ENCODE measurements at places on chromosomes 13 and 19. TPM values are rescaled to one million over a fixed set of nuclear protein-coding genes. Genes with fewer than 3 reads are reported as not detected.

ZNF566 gene
- 8.7 TPM for total RNA-seq

CCNE1 gene
- total RNA-seq: 58.4 TPM

GJB2 gene
- total RNA-seq: 2.9 TPM

KLK15 gene
- total RNA-seq: not detected

KLK13 gene
- not detected for total RNA-seq

IQCN gene
- 3.2 TPM for total RNA-seq

KLK7 gene
- total RNA-seq: not detected

GNG8 gene
- 18.6 TPM for total RNA-seq

- no peak overlapping the region for H3K27ac ChIP-seq
- H3K4me3 ChIP-seq: no peak overlapping the region
- no peak for DNase-seq
Measured at GRCh38 chr19:46648961-46649960, 11.7 kb downstream of the DACT3 start.

GRCh38 chr13:43669964-43670363 lies 116.8 kb downstream of the ENOX1 start:
- no peaks in the 10 kb centered on the region for H3K36me3 ChIP-seq
- peaks cover 3% of the 10 kb centered on the region for H3K4me1 ChIP-seq
- no peak overlapping the region for H3K27ac ChIP-seq
- peaks cover 6% of the 10 kb centered on the region for H3K27me3 ChIP-seq
- H3K4me3 ChIP-seq: no peak overlapping the region

- DNase-seq: peak; percentile 22
- peak overlapping the region; percentile 35 for H3K27ac ChIP-seq
- peaks cover 25% of the 10 kb centered on the region for H3K36me3 ChIP-seq
Measured at GRCh38 chr19:7366701-7367420, 18.1 kb downstream of the ARHGEF18 start.

- H3K27me3 ChIP-seq: peaks cover 6% of the 10 kb centered on the region
- peak overlapping the region; percentile 75 for H3K4me3 ChIP-seq
- H3K27ac ChIP-seq: peak overlapping the region; percentile 97
- peaks cover 29% of the 10 kb centered on the region for H3K4me1 ChIP-seq
- peaks cover 1% of the 10 kb centered on the region for H3K36me3 ChIP-seq
Measured at GRCh38 chr13:30429721-30430694, 7.7 kb downstream of the UBE2L5 start.

DNA sequence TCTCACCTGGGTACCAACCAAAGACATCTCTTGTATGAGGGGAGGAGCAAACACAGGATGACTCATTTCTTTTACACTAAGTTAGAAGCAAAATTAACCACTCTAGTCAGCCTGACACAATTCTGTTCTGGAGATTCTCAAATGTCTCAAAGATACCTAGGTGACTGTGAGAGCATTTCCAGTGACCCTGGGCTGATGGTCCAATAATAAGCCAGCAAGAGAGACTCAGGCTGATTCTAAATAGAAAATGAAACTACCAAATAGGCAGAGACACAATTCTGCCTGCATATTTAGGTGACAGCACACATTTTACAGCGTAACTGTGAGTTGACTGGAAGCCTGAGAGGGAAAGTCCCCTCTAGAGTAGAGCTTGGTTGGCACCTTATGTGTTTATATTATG lies 16.3 kb downstream of the ZNF91 start:
- H3K27ac ChIP-seq: no peak overlapping the region
- no peak for DNase-seq
- H3K4me1 ChIP-seq: no peaks in the 10 kb centered on the region
- H3K4me3 ChIP-seq: no peak overlapping the region
- H3K27me3 ChIP-seq: no peaks in the 10 kb centered on the region
- peaks cover 60% of the 10 kb centered on the region for H3K36me3 ChIP-seq

- DNase-seq: no peak
- H3K36me3 ChIP-seq: peaks cover 33% of the 10 kb centered on the region
- peak overlapping the region; percentile 69 for H3K27ac ChIP-seq
- H3K4me3 ChIP-seq: peak overlapping the region; percentile 55
Measured at GRCh38 chr13:99367663-99368448, 60.7 kb upstream of the GPR183 start.

GRCh38 chr13:36436811-36437210 lies 4.5 kb downstream of the CCNA1 start:
- no peaks in the 10 kb centered on the region for H3K36me3 ChIP-seq
- H3K4me3 ChIP-seq: no peak overlapping the region
- no peak for DNase-seq
- peaks cover 26% of the 10 kb centered on the region for H3K4me1 ChIP-seq
- H3K27ac ChIP-seq: no peak overlapping the region

DNA sequence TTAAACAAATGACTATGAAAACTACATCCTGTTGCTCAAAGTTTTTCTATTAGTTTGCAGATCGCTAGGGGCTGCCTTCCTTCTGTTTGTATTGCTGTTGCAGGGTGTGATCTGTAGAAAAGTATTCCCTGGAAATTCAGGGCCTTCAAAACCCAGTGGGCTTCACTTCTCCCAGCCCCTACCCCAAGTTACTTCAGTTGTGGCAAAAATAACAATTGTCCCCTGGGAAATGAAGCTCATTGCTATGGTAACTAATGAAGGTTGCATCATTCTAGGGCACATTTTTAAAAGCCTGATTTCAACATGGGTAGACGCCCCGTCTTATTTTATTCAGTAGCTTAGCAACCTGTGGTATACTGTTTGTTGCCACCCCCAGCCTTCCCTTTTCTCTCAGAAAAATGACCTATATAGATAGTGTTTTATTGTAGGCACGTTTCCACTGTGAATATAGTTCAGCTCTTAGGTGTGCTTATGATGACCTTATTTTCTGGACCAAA lies 60.9 kb downstream of the WDFY2 start:
- no peaks in the 10 kb centered on the region for H3K27me3 ChIP-seq
- peaks cover 33% of the 10 kb centered on the region for H3K4me1 ChIP-seq
- peaks cover 3% of the 10 kb centered on the region for H3K36me3 ChIP-seq

DNA sequence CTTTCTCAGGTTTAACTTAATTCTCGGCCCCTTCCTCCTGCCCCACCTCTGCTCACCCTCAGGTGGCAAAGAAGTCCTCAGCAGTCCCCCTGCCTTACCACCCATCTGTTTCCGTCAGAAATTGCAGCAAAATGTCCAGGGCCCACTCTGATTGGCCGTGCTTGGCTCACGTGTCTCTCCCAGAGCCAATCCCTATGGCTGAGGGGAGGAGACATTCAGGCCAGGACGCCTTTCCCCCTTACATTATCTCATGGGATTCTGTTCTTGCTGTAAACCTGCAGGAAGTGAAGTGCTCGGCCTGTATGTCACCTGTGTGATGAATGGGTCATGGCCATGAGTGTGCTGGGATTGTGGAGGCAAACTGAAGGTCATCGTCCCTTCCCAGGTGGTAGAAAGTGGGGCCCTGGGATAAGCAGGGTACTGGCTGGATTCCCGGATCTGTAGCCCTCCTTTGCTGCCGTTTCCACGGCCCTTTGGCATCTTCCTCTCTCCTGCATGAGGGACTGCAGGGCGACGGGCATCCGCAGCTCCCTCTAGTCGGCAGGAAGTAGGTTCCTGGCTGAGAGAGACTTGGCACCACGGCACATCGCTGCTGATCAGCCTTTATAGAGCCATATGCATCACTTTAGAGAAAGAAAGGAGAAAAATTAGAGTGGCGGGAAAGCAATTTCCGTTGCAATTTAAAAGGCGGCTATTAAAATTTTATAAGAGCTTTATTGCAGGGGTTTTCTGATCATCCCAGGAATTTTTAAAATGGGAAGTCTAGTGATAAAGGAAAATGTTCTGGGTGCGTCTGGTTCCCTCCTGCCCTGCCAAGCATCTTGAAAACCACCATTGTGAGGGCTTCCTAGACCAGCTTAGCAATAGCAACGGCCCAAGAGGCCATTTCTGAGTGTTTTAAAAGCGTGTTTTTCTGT lies 118.2 kb downstream of the SIPA1L3 start:
- H3K27ac ChIP-seq: no peak overlapping the region
- H3K4me3 ChIP-seq: no peak overlapping the region
- H3K36me3 ChIP-seq: no peaks in the 10 kb centered on the region
- no peaks in the 10 kb centered on the region for H3K4me1 ChIP-seq
- no peak for DNase-seq
- H3K27me3 ChIP-seq: no peaks in the 10 kb centered on the region

DNA sequence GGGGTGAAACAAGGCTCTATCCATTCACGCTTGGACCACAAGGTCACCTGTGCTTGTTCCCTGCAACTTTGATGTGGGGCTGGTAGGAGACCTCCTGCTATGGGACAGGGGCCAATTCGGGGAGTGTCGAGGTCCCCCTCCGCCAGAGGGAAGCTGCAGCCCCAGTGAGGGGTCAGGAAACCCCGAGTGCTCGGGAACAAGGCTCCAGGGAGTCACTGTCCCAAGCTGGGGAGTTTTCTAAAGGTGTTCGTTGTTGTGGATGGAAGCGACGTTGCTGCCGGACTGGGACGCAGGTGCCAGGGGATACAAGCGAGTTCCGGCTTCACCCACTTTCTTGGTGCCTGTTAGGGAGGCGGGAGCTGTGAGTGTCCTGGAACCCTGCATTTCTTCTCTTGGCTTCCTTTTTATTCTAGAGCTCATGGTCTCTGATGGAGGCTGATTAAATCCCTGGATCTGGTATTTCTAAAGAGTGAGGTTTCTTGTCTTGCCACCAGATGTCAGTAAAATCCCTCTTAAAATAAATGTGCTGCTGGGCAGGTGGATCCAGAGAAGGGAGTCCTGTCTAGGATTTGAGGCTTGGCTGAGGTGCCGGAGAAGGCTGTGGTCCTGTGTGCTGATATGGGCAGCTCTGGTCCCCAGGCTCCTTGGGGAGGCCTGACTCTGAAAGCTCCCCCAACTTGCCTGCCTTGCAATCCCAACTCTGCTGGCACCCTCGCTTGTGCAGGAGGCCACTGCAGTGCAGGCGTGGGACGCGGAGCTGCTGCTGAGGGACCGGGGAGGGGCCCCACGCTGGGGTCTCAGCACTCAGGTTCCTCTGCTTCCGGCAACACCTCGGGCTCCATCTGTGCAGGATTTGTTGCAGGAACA lies 153.9 kb downstream of the TEX29 start:
- no peaks in the 10 kb centered on the region for H3K36me3 ChIP-seq
- no peak overlapping the region for H3K27ac ChIP-seq
- no peaks in the 10 kb centered on the region for H3K4me1 ChIP-seq

- H3K27ac ChIP-seq: no peak overlapping the region
- H3K4me1 ChIP-seq: peaks cover 9% of the 10 kb centered on the region
- no peaks in the 10 kb centered on the region for H3K27me3 ChIP-seq
- peaks cover 7% of the 10 kb centered on the region for H3K36me3 ChIP-seq
- no peak overlapping the region for H3K4me3 ChIP-seq
- DNase-seq: no peak
Measured at GRCh38 chr19:13979244-13979615, 26.9 kb downstream of the RFX1 start.

DNA sequence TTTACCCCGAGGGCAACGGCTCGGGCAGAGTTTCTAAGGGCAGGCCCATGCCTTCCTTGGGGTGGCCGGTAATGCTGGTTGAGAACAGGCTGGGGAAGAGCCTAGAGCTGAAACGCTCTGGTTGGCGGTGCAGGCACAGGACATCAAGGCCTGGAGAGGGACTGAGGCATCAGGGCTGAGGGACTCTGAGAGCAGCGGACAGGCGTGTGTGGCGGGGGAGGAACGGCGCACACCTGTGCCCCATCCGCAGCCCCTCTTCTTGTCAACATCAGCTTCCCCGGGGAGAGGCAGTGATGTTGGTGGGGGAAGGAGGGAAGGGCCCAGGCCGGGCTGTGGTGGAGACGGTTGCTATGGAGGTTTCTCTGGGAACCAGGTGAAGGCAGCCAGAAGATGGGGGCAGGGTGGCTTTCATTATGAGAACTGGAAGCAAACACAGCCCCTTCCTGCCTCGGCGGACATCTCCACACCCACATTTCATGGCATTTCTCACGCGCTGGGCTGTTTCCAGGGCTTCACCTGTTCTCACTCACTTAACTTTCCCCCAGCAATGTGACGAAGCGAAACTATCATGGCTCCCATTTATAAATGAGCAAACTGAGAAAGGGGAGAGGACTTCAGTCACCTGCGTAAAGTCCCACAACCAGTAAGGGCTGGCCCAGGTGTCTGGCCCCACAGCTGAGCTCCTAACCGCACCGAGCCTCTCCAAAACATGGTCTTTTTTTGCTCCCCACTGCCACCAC lies 8.2 kb upstream of the ATF5 start:
- no peak overlapping the region for H3K27ac ChIP-seq
- H3K27me3 ChIP-seq: no peaks in the 10 kb centered on the region
- H3K36me3 ChIP-seq: peaks cover 57% of the 10 kb centered on the region
- H3K4me3 ChIP-seq: no peak overlapping the region
- H3K4me1 ChIP-seq: peaks cover 40% of the 10 kb centered on the region

DNA sequence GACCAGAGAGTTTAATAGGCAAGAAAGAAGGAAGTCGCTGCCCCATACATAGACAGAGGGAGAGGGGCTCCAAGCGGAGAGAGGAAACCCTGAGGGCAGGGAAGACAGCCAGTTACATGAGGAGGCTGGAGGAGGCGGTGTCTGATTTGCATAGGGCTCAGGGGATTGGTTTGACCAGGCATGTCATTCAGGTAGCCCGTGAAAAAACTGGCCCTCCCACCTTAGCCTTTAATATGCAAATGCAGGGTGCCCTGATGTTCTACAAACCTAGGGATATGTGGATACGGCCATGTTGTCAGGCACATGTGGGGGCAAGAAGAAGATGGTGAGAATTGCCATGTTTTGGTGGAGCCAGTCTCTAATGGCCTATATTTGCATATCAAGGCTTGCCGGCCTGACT lies 1461.6 kb downstream of the PCDH9 start:
- DNase-seq: no peak
- no peaks in the 10 kb centered on the region for H3K36me3 ChIP-seq
- no peak overlapping the region for H3K27ac ChIP-seq
- no peaks in the 10 kb centered on the region for H3K27me3 ChIP-seq
- no peaks in the 10 kb centered on the region for H3K4me1 ChIP-seq

DNA sequence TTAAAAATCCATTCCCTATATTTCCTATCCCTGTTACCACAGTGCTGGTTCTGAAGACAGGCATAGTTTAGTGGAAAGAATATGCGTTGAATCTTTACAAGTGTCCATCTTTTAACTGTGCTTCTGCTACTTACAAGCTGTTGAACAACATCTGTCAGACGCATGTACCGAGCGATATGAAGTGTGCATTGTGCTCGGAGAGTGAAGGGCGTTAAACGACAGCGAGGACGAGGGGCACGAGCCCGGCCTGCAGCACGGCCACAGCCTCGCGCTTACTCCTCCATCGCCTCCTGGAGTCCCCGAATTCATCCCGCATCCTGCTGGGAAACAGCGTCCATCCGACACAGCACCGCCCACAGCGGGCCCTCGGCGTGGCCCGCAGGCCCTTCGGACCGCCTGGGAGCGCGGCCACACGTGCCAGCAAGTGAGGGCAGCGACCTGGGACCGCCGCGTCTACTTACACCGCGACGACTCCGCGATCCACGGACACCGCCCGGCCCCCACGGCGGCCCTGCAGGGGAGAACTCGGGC lies 514 bp downstream of the PCID2 start:
- H3K27ac ChIP-seq: peak overlapping the region; percentile 46
- H3K36me3 ChIP-seq: peaks cover 35% of the 10 kb centered on the region
- peaks cover 62% of the 10 kb centered on the region for H3K4me1 ChIP-seq
